ENCODE measurements at places on chromosomes 2 and 18.

GRCh38 chr2:127593228-127594115 is 52.5 kb upstream of the GPR17 start:
- DNase-seq = no peak

DNA sequence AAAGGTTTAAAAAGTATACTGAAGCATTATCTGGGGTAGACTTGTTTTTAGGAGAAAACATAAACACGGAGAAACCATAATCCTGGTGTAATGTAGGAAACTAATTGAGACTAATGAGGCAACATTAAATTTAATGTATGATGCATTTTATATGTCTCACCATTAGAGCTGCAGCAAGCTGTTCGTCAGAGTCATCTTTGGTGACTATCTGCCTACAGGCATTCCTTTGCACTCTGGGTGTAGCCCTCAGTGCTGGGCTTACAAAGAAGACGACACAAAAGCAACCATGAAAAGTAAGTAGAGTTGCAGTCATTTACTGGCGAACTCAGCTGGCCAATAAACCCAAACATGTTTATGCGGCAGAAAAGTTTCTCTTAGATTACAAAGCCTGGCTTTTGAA is 415.3 kb upstream of the ZEB2 start:
- no peak for DNase-seq

GRCh38 chr2:15084826-15085489 is 452.4 kb downstream of the LRATD1 start:
- DNase-seq = no peak

DNA sequence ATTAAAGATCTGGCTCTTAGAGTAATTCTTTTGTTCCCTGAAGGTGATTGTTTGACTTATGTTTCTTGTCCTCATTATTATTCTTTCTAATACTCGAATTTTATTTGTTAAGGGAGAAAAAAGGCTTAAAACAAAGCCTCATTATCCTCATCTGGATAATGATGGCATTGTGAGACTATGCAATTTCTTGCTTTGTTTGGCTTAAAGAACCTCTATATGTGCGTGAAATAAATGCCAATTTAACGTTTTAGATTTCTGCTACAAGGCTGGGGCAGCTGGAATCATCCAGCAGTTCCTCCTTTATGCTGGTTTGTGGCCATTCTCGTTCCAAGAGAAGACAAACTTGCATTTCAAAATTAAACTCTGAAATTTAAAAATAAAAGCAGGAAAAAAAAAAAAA is 4.9 kb upstream of the DPYSL5 start:
- DNase-seq = no peak

GRCh38 chr2:98485453-98485755 is 40.7 kb downstream of the INPP4A start:
- no peak for DNase-seq

DNA sequence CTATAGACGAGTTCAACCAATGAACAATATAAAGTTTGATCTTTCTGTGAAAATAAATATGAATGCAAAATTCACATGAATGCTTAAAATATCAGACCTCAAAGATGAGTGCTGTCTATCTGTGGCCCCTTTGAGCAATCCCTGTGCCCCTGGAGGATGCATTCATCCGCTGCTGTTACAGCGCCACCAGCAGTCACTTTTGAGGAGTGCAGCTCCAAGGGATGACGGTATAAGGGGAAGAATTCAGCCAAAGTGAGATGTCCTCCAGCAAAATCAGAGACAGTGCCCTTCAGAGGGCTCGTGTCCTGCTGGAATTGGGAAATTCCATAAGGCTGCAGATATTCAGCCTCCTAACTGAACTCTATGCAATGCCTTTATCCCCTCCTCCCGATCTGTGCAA is 12.0 kb upstream of the CHRNA1 start:
- no peak for DNase-seq
